Stimulated activated CD4-positive, alpha-beta T cell treated with anti-CD3 and anti-CD28 coated beads, Interleukin-15, amount 100 ng/mL, for 48 hours (primary cell): ENCODE measurements at places on chromosomes 1 and 21.

DNA sequence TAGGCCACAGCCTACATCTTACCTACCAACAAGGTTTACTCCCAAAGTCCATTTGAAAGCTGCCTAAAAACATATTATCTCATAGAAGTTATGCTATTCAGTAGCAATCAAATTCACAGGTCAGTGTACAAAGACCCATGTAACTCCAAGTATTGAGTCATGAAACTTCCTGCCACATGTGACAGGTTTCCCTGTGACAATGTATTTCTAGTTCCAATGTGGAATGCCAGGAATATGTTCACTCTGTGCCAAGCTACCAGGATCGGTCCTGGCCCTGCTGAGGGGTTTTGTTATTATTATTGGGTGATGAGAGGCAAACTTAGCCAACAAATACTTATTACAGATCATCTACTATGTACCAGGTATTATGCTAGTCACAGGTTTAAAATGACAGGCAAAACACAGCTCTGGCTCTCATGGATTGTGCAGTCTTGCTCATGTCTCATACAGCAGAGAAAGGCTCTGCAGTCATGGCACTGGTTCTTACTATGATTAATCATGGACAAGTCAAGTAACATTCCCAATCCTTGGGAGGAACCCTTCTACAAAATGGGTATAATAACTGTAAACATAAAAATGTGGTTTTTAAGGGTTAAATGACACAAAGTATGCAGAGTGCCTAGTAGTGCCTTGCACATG lies 22.5 kb downstream of the DPH5 start:
- DNase-seq = no peak

GRCh38 chr1:10724052-10724494 lies 72.4 kb downstream of the CASZ1 start:
- DNase-seq = no peak

DNA sequence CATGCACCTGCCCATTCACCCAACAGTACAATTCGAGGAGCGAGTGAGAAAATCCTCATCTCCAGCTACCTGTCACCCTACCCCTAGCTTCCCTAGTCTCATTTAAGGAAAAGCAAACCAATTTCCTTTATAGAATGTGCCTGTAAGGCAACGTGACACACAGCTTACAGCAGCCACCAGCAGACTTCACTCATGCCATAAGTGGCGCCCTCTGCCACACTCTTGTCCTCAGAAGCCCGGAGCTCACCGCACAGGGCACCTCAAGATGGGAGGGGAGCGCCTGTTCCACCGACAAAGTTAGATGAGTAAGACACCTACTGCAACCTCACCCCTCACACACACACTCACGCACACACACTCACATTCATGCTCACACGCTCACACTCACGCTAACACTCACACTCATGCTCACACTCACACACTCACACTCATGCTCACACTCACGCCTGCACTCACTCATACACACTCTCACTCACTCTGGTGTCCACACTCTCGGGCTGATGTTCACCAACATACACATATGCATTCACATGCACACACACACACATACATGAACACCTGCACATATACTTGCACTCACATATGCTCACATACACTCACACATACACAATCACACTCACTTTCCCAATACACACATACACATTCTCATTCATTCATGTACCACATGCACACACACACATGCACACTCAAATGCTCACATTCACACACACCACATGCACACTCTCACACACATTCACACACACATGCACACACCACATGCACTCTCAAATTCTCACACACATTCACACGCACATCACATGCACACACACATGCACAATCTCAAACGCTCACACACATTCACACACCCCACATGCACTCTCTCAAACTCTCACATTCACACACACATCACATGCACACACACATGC lies 170.7 kb downstream of the PSMG1 start:
- DNase-seq = no peak

- no peak for DNase-seq
Observed at GRCh38 chr1:1272341-1273208, 1.1 kb downstream of the UBE2J2 start.

DNA sequence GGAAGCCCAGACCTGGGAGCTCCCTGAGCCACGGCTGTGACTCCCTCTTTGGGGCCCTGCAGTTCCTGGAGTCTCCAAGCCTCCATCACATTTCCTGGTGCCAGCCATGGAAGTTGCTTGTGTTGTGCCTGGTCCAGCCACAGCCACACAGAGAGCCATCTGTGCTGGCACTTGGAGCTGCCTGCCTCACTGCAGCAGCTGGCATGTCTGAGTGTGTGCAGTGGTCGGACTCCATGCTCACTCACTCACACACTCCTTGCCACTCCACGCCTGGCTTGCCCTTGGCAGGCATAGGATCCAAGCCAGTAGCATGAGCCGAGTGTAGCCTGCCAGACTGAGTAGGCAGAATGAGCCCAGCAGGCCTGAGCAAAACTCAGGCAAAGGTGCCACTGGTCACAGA lies 516.3 kb upstream of the BEND5 start:
- no peak for DNase-seq

- no peak for DNase-seq
Observed at GRCh38 chr1:198084241-198084908, 72.4 kb upstream of the NEK7 start.

GRCh38 chr1:117009132-117009531 lies 7.6 kb downstream of the CD101 start:
- no peak for DNase-seq

DNA sequence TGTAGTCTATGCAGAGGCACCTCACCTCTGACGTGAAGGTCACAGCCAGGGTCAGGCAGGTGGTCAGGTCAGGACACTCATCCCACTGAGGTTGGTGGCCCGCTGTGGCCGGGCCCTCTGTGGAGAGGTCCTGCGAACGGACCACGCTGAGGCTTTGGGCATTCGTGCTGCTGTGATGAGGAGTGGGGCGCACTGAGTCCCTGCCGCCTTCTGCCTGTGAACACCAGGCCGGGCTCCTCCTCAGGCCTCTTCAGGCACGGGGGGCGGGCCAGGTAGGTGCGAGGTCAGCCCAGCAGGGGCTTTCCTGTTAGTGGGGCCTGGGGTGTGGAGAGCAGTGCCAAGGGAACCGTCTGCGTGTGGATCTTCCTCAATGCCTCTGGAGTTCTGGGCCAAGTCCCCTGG lies 39.0 kb downstream of the COQ8A start:
- DNase-seq = no peak

DNA sequence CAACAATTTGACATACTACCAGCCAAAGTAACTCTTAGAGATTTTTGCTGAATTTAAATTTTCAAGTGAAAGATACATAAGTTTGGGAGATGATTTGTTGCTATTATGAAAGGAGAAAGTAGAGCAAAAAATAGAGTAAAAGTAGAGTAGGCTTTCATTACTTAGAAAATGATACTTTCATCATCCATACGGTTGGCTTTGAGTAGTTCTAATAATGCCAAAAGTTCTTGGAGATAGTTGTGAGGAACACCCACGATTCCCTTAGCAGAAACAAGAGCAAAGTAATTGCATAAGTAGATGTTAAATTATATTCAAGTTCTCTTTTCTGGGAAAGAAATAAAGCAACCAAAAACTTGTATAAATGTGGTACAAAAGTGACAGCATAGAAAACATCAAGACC lies 95.0 kb upstream of the VAV3 start:
- DNase-seq = no peak

DNA sequence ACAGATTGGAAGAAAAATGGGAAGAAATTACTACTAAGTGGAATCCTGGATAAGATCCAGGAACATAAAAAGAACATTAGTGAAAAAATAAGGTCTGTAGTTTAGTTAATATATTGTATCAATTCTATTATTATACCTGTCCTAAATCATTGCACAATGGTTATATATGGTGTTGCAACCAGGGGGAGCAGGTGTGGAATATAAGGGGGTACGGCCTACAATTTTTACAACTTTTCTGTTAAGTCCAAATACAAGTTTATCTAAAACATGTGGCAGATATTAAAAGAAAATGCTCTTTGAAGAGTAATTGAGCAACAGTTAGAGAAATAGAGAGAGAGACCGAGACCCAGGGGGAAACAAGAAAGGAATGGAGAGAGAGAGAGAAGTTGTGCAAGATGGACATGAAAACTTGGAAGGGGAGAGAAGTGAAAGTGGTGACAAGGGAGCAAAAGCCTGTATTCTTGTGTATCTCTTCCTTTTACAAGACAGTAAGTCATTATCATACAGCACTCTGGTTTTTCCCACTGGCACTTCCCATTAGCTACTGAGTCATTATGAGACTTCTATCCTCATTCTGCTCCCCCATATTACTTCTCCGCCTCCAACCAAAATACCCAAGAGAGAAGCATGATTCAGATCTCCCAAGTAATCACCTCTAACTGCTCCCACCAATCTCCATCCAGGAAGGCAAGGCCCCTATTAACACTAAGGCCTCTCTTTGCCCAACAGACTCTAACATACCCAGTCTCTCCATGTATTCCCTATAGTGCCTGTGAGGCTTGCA lies 22.3 kb upstream of the TRAF3IP3 start:
- no peak for DNase-seq

DNA sequence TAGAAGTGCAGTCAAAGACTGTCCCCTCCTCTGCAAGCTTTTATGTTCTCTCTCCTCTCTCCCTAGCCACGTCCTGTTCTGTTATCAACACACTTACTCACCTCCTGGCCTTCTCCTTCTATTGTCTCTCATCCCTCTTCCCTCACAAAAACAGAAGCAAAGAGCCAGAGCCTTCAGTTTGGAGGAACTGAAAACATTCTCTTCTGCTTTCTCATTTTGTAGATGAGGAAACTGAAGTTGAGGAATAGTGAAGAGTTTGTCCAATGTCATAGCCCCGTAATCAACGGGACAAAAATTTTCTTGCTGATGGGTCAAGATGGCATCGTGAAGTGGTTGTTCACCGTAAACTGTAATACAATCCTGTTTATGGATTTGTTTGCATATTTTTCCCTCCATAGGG lies 1.9 kb downstream of the NLRP3 start:
- no peak for DNase-seq

DNA sequence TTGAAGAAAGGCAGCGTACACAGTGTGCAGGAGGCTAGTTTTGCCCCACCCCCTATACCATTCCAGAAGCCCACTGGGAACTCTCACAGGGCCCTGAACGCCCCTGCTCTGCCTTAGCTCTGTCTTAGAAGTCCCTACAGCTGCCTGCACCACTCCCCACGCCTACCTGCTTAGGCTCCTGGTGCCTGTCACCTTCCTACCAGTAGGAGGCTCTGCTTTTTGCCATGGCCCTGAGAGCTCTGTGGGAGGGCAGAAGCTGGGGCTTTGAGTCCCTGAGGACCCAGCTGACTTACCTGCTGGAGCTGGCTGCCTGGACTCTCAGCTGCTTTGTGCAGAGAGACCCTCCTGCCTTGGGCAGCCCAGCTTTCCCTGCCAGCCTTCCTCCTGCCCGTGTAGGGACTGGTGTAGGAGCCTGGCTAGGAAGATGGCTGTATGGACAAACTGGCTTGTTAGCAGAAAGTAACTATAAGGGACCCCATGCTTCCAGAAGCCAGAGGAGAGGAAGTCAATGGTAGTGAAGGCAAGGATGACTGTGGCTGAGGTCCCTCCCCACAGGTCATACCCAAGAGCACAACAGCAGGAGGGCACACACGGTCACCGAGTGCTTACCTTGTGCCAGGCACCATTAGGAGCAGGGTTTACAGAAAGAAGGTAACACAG lies 9.8 kb upstream of the CELSR2 start:
- DNase-seq = no peak

DNA sequence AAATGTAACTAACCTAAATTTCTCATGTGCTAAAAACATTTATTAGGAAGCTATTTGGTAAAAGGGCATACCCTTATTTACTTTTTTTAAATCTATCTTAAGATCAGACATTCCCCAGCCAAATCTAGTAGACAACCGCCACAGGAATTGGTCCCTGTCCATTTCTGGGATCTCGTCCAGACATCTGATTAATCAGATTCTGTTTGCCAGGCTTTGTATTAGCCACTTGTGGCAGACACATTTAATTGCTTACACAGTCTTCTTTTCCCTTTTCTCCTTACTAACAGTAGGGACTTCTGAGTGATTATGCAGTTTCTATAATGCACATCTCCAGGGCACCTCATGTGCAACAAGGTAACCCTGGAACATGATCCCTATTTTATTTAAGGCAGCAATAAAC lies 449.0 kb upstream of the RGS18 start:
- DNase-seq = no peak

DNA sequence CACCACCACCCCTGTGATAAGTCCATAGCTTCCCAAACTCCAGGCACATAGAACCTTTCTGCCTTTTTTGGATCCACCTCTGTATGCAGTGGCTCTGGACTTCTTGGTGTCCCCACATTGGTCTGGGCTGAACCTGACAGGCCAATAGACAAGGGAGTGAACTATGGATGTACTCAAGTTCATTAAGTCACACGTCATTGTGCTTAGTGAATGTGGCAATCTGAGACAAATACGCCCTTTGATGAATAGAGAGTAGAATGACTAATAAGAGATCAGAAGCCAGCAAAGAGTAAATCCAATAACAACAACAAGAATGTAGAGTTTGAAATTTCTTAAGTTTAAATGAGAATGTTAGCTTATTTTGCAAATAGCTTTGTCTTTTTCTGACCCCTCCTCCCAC lies 114.8 kb downstream of the ST6GALNAC3 start:
- no peak for DNase-seq

- DNase-seq = no peak
Observed at GRCh38 chr1:32357614-32358013, 4.7 kb downstream of the FAM229A start.

DNA sequence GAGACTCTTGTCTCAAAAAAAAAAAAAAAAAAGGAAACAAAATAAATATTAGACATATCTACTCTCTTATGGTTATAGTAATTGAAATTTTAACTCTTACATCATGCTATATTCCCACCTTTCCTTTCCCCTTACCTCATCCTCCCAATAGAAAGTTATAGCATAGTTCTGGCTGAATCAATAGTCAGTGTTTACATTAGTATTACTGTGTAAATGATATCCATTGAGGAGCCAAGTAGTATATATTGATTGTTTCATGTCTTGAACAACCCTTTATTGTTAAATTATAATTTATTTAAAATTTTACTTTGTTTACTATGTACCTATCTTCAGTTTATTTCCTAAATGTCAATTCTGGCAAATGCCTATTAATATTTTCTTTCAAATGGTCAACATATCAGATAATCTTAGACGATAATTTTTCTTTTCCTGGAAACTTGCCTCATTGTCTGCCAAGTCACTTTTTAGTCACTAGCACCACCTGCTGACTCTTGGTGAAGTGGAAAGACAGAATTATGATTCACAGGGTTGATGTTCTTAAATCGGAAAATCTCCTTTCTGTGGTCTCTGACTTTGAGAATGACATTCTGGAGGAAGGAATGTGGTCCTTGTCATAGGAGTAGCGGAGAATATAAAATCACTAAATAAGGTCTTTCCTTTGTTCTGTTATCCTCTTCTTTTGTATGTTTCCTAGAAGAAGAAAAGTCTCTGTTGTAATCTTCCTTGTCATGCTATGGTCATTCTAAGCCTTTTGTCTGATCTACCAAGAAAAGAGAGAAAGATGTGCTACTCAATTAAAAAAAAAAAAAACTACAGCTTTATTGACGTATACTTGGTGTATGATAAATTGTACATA lies 8.6 kb downstream of the HJV start:
- DNase-seq = no peak
